ENCODE measurements at places on chromosomes 3 and 15.
A peak's percentile ranks its signal among the peaks of the same experiment; 100 is the strongest.

DNA sequence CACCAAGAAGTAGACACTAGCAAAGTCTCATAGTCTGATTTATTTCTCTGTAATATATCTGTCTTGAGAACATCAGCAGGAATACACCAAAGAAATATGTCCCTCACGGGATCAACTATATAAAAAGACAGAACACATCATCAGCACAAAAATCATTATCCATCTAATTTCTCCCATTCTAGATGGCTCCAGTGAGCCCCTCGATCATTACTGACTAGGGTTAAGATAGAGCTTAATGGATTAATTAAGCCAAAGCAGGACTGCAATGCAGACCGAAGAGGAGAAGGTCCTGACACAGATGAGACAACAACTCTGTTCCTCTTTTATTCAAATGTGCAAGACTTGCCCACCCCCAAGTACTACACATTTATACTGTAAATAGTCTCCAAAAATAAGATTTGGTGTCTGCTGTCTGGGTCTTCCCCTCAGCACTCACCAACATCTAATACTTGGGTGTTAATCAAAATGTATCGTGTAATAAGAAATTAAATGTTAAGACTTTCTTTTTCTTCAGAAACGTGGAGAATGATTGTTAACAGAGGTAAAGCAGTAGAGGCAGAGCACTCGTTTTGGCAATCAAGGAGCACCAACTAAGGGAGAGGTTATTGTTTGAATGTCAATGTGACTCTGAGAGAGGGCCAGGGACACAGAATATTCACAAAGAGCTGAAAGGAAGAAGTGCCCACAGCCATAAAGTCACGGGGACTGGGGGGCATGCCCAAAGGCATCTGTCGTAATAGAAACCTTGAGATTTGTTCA lies 133.6 kb downstream of the TIGIT start:
- DNase-seq = no peak

GRCh38 chr3:104715972-104716371 lies 650.7 kb upstream of the ALCAM start:
- no peak for DNase-seq

GRCh38 chr3:140424211-140424610 lies 253.7 kb upstream of the TRIM42 start:
- DNase-seq = peak; percentile 35

- DNase-seq = peak; percentile 93
These were observed at the start of gene ARL14 for GRCh38 chr3:160676547-160677303. Gene ARL14, plus strand, starts transcription at chr3:160677160. Its CDS starts 187 bp downstream, at chr3:160677347.

- DNase-seq = peak; percentile 93
These were observed 128.8 kb upstream of the OSTN start for GRCh38 chr3:191070201-191070600.

- DNase-seq = no peak
These were observed 90.8 kb upstream of the PFN2 start for GRCh38 chr3:150061288-150062024.

GRCh38 chr15:64112073-64112772 lies 16.4 kb downstream of the SNX1 start:
- no peak for DNase-seq
